ENCODE measurements at places on chromosomes 16 and 17. TPM values are rescaled to one million over a fixed set of nuclear protein-coding genes. Genes with fewer than 3 reads are reported as not detected.

DNA sequence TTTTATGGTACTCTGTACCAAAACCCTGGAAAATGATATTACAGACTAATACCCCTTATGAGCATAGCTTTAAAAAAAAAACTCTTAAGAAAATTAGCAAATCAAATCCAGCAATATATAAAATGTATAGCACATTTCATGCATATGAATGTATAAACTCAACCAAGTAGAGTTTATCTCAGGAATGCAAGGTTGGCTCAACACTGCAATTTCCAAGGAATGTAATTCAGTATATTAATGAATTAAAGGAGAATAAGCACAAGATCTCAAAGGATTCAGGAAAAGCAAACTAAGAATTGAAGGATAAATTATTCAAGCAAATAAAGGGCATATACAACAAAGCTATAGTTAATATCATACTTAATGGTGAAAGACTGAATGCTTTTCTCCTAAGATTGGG lies 61.9 kb upstream of the RPL38 start:
- no peak for DNase-seq

The CLDN9 gene
- 0.24 TPM for total RNA-seq

DNA sequence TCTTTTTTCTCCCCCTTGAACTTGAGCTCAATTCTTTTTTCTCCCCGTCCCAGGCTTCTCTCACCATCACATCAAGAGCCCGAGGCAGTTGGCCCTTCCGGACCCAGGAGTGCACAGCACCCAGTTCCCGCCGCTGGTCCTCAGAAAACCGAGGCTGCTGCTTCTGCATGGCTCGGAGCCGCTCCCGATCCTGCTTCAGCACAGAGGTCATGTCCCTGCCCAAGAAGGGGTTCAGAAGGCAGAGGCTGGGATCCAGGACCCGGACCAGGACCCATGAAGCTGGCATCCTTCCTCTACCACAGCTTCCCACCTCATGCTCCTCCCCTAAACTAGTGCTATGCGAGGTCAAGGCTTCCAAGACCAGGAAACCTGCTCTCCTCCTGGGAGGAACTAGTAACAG lies 10.5 kb downstream of the PER1 start:
- DNase-seq = peak; percentile 59

The ATP6V0D1 gene
- 63.0 TPM for total RNA-seq

The KRTAP4-6 gene
- not detected for total RNA-seq

DNA sequence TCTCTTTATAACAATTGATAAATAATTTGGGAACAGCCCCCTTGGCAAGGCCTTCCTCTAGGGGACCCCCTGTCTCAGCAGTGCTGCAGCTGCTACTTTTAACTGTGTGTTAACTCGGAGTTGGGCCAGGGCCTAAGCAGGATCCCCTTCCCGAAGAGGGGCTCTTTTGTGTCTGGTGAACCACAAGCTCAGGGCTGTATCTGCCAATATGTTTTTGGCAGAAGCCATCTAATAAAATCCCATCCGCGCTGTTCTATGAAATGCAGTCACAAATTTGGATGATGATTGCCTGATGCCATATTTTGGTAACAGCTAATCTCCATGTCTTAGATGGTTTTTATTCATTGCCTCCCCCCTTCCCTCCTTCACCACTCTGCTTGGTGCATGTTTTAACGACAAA lies 267.7 kb downstream of the FTO start:
- no peak for DNase-seq

DNA sequence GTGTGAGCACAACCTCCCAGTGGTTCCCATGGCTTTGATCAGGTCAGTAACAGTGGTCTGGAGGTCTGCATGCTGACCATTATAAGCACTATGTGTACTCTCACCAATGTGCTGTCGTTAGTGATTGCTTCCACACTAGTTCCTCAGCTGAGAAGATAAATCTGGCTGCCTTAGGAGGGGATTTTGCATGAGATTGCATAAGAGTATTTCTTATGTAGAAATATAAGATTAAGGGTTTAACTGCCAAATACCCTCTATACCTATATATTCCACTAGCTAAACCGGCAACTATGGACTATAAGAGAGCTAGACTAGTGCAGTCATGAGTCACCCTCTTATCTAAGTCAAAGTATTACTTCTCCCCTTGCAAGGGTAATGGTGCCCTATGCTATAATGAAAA lies 580.2 kb downstream of the CDH11 start:
- no peak for DNase-seq

- no peak for DNase-seq
Measured at GRCh38 chr16:64278196-64278595, 843.7 kb downstream of the CDH11 start.

- no peak for DNase-seq
Measured at GRCh38 chr16:70467113-70467512, 12.7 kb downstream of the FCSK start.

The CDR2L gene
- total RNA-seq = 5.2 TPM

DNA sequence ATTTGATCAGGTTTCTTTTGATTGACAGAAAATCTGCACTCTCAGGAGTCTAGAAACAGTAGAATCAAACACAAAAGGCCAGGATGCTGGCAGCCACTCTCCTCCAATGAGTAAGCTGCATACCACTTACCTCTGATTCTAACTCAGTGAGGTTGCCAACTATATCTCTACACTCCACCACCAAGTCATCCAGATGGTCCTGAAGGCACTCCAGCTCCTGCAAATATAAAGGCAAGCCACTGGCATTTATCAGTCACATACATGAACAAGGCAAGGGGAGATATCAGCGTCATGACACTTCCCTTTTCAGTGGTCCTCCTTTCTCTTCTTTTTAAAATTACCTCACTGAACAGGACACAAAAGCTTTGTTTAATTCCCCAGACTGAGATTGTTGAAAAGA lies 53.1 kb upstream of the CLEC18B start:
- DNase-seq = no peak

DNA sequence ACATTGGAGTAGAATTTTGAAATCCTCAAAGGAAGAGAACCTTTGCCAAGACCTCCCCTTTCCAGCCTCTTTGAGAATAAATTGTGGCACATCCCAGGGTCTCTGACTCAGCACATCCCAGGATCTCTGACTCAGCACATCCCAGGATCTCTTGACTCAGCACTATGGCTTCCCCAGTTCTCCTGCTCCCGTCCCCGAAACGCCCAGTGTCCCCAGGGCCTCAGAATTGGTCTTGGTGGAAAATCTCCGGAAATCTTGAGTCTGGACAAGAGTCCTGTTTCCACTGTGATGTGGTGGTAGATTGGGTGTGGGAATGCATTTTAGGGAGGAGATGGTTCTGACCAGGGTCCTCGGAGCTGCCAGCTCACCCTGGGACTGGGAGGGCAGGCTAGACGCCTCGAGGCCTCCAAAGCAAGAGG lies 19.2 kb downstream of the PLXDC1 start:
- DNase-seq = peak; percentile 66

DNA sequence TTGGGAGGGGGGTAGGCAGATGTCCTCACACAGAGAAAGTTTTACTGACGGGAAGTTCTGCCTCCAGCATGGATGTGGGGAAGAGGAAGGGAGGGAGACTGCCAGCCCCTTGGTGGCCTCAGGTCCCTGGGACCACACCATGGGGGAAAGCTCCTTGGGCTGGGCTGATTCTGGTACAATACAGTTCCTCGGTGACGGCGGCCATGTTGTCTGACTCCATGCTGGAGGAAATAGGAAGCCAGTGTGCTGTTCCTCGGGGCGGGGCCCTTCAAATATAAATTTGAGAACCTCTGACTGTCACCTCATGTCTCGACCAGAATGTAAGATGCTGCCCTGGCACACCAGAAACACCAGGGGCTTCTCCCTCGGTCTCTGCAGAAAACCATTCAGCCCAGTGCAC lies 66.8 kb downstream of the CNGB1 start:
- no peak for DNase-seq

DNA sequence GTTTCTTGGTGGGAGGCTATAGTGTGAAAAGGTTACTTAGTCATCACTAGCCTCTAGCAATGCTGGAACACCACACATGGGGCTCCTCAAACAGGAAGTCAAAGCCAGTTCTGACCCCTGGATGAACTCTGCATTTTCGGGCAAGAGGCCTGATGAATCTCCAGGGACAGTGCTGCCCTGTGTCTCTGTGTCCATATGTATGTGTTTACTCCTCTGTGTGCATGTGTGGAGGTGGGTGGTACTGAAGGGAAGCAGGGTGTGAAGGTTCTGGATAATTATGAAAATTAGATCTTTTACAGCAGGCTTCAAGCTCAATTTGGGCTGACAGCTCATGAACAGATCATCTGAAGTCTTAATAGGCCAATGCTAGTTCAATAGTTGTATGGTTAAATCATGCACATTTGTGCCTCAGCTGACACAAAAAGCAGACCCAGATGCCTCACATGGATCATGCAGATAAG lies 133.6 kb downstream of the SNX11 start:
- no peak for DNase-seq

The METTL26 gene
- total RNA-seq = 75.9 TPM

- no peak for DNase-seq
Measured at GRCh38 chr16:68948230-68948910, 105.0 kb downstream of the TANGO6 start.

DNA sequence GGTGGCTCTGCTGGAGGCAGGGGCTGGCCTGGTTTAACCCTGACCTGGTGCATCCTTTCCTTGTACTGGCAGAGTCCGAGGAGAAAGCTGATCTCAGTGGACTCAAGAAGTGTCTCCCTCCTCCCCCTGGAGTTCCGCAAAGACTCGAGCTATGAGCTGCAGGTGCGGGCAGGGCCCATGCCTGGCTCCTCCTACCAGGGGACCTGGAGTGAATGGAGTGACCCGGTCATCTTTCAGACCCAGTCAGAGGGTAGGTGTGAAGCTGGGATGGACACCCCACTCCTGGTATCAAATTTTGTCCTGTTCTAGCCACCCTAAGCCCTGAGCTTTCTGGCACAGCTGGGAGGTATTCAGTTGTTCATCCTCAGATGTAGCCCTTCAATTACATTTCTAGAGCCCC lies 42.5 kb downstream of the IL21R start:
- no peak for DNase-seq

GRCh38 chr17:68197091-68197996 lies 50.5 kb upstream of the AMZ2 start:
- no peak for DNase-seq

DNA sequence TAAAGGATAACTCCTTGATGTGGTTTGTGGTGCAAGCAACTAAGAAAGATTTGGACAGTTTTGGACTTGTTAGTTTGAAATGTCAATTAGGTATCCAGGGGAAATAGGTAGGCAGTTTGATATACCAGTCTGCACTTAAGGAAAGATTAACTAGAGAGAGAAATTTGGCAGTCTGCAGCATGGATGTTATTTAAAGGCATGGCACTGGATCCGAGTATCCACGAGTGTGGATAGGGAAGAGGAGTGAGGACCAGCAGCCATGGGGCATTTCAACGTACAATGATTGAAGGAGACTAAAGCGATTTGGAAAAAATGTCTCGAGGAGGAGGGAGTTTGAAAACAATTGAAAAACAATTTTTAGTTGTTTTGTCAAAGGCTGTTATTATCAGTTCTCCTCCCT lies 117.4 kb downstream of the NLK start:
- DNase-seq = no peak

The RNF43 gene
- 0.38 TPM for total RNA-seq

DNA sequence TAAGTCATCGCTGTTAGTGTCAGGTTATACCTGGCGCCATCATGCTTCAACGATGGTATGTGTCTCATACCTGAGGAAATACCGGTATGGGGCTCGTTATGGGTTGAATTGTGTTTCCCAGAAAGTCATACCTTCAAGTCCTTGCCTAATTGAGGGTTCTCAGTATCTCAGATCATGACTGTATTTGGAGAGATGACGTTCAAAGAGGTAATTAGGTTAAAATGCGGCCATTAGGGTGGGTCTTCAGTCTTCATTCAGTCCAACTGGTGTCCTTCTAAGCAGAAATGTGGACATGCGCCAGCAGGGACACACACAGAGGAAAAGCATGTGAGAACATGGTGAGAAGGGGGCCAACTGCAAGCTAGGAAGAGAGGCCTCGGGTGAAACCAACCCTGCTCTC lies 37.5 kb upstream of the XYLT1 start:
- no peak for DNase-seq

The ZFP1 gene
- total RNA-seq = 12.0 TPM

The KRTAP4-4 gene
- total RNA-seq = not detected

DNA sequence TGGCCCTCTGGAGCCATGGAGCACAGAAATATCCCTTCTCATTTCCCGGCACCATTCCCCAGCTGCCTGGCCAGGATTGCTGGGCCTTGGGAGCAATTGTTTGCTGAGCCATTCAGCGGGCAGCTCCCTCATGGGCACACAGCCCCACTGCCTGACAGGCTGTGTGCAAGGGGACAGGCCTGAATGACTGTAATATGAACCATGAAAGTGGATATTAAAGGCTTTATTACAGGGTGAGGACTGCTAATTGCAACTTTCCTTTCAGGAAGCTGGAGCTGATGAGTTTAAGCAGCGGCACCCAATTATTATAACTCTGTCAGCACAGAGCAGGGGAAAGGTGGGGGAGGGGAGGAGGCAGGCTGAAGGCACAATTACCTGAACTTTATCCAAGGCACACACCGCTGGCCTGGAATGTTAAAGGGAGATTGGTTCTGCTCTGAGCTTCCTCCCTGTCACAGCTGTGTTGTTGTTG lies 159.8 kb upstream of the SDK2 start:
- no peak for DNase-seq

GRCh38 chr17:42016411-42016831 lies 818 bp downstream of the DNAJC7 start:
- DNase-seq = no peak

- DNase-seq = no peak
Measured at GRCh38 chr17:6994666-6995256, 1.1 kb upstream of the ALOX12 start.

- no peak for DNase-seq
Measured at GRCh38 chr17:8384801-8385378, 1.9 kb upstream of the RPL26 start.

DNA sequence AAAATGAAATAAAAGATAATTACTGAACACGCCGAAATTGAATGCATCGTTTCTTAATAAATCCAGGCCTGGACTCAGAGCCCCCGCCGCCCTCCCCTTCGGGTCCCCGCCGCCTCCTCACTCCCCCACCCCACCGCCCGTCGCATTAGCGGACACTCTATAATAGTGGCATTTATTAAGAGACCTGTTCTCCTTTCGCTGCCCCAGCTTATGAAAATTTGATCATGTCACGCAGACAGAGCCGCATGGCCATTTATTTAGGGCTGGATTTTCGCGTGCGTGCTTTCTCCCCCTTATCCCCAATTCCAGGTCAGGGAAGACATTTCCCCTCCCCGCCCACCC lies 6.3 kb upstream of the HOXB2 start:
- no peak for DNase-seq

GRCh38 chr17:6041246-6041645 lies 28.9 kb upstream of the WSCD1 start:
- no peak for DNase-seq

The ABCA6 gene
- 30.5 TPM for total RNA-seq

DNA sequence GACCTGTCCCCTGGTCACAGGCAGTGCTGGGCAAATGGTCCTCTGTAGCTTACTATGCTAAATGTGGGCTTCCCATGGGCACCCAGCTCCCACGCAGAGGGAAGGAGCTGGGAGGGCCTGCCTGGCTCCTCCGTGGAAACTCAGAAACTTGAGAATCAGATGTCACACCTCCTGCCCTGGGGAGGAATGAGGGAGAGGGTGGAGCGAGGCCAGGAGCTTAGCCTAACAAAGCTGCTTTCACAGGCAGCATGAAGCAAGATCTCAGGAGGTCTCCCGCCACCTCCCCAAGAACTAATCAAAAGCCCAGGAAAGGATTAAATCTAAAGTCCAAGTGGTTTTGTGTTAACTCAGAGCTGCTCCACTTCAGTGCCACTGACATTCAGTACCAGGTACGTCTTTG lies 33.6 kb upstream of the XYLT2 start:
- no peak for DNase-seq

GRCh38 chr16:4754865-4755264 lies 12.1 kb downstream of the ZNF500 start:
- DNase-seq = no peak
